Right renal cortex interstitium (tissue), 3 donors: ENCODE measurements at places on chromosomes 7 and 10.
A peak's percentile ranks its signal among the peaks of the same experiment; 100 is the strongest.

DNA sequence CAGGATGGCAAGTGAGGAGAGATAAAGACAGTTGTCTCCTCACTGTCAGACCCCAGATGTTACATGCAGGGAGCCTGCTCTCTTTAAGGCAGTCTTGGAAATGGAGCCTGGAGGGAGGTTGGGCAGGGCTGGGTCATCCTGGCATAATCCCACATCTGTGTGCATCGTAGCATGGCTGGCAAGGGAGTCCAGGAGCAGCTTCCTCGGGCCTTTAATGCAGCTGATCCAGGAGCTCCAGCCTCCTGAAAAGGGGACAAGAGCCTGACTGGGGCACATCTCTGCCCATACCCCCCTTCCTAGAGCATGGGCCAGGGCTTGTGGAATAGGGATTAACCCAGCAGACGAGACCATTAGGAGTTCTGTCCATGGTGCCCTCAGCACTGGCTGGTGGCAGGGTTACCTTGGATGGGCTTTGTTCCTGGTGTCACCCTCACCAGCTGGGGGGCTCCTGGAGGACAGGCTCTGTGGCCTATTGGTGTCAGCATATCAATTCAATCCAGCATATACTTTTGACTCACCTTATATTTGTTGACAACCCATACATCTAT, 34.9 kb downstream of the TBATA start:
- DNase-seq = no peak

GRCh38 chr10:31822616-31823318, 105.9 kb downstream of the ARHGAP12 start:
- DNase-seq = no peak

DNA sequence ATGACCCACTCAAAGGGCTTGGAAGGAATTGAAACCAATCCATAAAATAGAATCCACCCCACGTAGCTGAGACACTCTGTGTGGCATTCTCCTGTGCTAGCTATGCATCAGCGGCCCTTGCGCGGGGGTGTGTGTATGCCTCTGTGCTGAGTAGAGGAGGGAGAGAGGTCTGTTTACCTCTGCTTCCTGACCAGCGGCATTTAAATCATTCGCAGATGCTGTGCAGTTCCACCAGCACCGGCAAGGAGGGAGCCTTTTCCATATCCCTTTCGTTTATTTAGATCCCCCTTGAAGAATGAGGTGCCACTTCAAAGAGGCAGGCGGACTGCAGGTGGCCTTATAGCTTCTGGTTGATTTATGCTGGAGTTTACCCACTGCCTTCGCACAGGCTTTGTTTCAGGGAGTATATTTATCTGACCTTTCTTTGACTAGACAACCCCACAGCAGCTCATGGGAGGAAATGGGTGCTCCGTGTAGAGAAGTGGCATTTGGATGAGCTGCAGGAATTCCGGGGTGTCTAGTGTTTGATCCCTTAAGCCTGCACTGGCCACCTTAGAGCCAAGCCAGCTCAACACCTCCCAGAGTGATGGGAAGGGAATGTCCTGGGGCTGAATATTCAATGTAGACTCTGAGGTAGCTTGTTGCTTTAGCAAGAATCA, 11.4 kb downstream of the C10orf53 start:
- peak; percentile 60 for DNase-seq

DNA sequence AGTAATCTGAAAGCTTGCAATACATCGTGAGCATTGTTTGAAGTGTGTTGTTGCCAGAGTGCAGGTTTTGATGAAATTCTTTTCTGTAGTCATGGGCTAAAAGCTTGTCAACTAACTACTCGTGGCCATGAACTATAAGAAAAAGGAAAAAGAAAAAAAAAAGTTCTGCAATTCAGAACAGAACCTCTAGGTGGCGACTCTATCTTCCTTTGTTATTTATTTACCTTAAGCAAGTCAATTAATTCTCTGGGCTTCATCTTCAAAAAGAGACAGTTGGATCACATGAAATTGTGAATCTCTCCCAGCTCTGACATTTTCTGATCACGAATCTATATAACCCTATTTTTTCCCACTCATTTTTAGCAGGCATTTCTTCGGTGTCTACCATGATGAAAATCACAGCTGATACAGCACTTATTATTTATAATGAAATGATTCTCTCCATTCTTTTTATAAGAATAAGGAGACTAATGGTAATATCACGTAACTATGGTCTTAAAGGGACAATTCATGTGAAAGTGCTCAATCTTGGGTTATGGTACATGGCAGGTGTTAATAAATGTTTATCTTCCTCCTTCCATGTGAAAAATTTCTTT, 18.8 kb downstream of the TMEM196 start:
- no peak for DNase-seq

DNA sequence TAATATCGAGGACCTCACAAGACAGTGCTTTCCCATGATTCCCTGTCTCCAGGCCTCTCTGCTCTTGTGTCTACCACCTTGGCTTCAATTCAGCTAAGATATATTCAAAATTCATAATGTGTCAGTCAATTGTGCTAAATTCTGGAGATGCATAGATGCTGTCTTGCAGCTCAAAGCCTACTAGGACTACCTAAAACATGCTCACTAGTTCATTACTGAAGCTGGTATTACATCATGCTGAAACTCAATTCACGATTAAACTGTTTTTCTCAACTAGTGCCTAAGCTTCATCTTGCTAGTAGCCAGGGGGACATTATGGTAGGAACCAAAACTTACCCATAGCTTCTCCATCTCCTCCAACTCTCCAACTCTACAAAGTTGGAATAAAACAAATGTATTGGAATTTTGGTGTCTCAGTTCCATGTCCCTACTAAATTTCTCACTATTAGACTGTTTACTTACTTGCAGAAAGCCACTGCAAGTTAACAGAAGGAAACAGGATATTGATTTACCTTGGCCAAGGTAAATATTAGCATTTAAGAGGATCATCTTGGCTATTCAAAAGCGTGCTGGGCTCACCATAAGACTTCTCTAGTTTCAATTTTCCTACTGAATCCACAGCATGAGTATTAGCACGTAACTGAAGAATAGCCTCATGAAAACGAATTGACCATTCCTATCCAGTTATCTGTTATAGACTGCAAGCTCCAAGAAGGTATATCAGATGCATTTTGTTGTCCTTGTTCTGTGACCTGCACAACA, 53.6 kb downstream of the CREB3L2 start:
- no peak for DNase-seq

DNA sequence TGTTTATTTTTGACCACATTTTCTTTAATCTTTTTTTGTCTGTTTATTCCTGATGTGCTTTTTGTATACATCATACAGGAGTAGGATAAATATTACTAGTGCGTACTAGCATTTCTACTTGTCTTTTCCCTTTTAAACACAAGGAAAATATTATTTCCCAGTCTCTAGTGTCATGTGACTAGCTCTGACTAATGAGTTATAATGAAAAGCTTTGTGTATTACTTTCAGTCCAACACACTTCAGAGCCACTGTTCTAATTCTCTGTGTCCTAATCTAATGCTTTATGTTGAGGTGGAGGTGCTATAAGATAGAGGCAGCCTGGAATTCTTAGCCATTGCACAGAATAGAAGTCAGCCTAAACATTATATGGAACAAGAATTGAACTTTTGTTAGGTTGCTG, 65.0 kb upstream of the RAB18 start:
- no peak for DNase-seq
